ENCODE measurements at places on chromosomes 7 and 10.

DNA sequence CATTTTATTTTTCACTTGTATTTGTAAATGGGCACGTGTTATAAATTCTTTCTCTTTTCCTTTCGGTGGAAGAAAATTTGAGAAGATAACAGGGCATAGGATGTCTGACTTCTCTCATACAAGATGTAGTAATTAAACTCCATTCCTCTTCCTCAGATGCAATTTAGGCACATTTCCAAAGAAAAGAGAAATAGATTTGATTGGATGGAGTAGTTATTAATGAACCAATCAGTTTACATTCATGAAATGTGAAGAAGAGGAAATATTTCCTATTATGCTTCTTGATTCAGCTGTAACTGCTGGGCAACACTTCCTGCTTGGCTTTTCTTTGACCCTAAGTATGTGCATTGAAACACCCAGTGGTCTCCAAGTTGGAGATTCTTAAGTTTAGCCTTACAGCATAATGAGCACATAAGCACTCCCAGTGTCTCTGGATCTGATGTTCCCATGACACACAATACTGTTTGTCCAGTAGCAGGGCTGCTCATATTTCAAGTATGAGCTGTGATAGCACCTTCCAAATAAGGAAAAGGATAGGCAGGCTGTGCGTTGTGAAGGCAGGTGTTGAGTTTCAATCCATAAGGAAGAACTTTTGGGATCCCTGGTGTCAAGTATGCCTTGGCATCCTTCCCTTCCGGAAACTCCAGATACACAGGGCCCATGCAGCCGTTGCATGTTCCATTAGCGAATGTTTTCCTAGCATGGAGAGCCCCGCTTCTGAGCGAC is 33.4 kb upstream of the COBL start:
- peak; percentile 93 for DNase-seq

DNA sequence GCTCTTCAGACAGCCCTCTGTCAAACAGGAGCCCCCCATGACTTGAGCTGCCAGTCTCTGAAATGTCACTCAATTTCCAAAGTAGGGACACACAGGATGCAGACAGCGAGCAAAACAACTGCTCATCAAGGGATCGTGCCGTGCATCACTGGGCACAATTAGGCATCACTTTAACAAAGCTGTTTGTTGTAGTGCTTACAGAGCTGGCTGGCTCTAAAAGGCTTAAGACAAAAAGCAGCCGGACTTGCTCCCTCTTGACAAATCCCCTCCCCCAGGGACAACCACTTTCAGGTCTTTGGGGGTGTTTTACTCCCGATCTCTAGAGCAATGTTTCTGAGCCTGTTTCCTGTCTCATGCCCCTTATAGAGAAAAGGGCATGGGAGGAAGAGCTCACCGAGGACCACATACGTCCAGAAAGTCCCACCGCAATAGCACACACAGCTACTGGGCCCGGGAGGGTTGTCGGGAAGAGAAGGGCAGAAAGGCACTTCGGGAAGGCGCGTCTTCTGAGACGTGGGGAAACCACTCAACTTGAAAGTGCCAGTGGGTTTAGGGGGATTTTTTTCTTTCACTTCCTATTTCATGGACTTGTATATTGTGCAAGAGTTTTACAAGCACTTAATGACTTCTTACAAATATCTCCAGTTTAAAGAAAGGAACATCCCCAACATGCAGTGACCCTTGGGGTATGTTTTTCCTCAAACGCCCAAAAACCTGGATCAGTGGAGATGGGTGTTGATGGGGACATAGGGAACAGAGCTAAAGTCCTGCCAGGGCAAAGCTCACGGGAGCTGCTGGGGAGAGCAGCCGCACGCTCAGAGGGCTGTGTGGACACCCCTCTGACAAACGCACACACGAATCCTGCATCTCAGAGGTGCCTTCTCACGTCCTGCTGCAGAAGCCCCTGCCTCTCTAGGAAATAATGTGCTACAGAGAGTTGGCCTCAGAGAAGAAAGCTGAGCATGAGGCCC is 27.1 kb downstream of the LRRC20 start:
- no peak for DNase-seq

DNA sequence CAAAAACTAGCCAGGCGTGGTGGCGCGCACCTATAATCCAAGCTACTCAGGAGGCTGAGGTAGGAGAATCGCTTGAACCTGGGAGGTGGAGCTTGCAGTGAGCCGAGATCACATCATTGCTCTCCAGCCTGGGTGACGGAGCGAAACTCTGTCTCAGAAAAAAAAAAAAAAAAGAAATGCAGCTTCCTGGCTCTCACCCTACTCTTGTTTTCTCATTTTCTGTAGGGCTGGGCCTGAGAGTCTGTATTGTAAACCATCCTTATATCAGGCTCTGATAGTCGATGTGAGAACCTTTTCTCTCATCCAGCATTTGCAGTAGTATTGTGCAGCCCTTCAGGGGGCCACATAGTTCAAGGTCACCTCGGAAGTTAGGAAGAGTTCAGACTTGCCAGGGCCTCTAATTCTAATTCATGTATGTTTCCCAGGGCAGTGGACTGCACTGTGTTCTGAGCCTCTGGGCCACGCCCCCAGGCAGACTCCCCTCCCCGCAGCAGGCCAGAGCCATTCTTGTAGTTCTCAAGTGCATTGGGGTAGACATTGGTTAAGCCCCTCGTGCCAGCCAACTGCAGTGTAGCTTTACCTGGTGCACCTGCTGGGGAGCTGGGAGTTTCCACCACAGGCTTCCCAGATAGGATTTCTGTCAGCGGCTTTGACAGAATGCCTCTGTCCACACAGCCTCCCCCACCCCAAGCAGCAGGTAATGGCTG is 38.3 kb upstream of the PDCD4 start:
- DNase-seq = no peak

GRCh38 chr7:22418251-22419046 is 61.5 kb upstream of the RAPGEF5 start:
- DNase-seq = no peak

DNA sequence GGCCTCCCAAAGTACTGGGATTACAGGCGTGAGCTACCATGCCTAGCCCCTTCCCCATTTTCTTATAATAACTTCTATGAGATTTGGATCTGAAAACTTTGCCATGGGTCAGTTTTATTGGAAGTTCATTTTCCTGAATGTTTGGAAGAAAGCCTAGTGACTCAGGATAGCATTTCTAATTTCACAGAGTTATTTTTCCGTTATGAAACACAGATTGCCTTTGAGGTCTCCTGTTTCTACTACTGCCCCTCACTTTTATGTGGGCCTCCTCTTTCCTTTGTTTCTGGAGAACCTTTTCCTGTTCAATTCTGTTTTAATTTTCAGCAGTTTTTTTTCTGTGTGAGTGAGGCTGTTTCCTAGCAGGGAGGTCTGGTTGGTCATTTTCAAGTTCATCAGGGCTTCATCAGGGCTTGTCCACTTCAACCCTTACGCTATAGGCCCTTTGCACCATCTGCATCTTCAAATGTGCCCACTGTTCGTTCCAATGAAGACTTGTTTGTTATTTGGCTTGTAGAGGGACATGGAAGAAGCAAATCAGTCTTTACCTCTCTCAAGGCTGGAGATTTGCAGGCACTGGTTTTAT is 58.7 kb downstream of the BMPR1A start:
- DNase-seq = no peak

DNA sequence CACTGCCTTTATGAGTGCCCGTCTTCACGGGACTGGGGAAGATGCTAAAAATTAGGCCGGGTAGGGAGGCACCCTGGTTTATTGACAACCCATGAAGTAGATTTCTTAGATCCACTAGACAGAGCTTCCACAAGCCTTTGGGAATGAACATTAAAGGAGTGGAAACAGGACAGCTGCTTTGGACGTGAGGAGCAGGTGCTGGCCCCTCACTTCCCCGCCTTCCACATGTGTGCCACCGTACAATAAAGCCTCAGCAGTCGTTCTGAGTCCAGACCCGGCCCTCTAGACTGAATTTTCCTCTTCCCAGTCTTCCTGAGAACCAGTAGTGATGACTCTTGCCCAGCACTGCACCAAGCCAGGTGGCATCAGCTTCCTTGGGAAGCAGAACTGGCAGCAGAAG is 282.4 kb downstream of the CELF2 start:
- no peak for DNase-seq

- DNase-seq = no peak
Measured at GRCh38 chr7:129189661-129190310, 1.4 kb downstream of the SMO start.

DNA sequence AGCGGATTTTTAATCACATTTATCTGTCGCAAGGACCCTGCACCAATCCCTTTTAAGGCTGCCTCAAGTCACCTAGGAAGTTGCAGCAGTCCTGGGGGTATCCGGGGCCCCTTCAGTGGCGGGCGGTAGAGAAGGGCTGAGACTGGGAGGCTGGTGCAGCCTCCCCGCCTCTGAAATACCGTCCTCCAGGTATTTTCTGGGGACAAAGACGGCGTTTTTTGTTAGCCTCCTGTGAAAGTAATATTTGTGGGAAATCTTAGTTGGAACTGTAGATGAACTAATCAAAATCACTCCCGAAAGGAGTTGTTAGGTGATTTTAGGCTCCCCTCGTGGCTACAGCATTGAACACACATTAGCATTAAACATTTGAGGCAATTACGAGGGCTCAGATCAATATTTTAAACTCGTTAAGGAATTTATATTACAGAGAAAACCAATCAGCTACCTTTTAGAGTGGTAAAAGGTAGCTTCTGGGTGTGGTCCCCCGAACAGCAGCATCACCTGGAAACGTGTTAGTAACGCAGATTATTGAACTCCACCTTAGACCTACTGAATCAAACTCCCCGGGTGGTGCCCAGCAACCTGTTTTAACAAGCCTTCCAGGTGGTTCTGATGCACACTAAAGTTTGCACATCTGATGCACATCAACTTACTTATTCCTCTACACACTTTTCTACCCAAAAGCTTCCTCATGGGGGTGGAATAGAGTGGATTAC is 530 bp upstream of the ANXA7 start:
- DNase-seq = no peak

GRCh38 chr10:114276671-114277070 is 37.6 kb downstream of the VWA2 start:
- no peak for DNase-seq

DNA sequence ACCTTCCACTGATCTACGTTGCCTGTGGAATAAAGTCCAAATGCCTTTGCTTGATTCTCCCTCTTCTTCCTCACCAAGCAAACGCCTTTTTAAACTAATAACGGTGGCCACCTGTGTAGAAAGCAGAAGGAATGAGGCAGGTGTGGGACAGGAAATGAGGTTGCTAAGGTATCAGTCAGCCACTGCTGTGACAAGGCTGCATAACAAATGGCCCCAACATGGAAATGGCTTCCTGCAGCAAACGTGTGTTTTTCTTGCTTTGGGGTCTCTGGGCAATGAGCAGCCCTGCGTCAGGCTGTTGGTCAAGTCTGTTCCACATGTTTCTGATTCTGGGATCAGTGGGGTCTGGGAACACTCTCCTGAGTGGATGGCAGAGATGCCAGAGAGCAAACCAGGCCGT is 56.0 kb upstream of the EN2 start:
- DNase-seq = no peak

DNA sequence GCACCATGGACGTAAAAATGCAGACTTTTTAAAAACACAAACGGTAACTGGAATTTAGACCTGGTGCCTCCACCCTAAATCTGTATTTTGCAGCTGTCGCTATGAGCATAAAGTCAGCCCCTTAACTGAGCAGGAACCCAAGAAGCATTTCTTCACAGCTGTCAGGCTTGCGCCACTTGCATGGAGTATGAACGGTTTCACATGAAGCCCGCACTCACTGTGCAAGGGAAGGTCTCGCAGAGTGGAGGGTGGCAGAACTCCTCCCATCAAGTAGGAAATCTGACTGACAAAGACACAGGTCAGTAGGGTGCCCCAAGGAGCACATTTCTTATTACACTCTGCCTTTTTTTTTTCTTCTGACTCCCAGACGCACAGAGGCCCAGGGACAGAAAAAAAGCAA is 58.5 kb downstream of the ELMO1 start:
- no peak for DNase-seq

DNA sequence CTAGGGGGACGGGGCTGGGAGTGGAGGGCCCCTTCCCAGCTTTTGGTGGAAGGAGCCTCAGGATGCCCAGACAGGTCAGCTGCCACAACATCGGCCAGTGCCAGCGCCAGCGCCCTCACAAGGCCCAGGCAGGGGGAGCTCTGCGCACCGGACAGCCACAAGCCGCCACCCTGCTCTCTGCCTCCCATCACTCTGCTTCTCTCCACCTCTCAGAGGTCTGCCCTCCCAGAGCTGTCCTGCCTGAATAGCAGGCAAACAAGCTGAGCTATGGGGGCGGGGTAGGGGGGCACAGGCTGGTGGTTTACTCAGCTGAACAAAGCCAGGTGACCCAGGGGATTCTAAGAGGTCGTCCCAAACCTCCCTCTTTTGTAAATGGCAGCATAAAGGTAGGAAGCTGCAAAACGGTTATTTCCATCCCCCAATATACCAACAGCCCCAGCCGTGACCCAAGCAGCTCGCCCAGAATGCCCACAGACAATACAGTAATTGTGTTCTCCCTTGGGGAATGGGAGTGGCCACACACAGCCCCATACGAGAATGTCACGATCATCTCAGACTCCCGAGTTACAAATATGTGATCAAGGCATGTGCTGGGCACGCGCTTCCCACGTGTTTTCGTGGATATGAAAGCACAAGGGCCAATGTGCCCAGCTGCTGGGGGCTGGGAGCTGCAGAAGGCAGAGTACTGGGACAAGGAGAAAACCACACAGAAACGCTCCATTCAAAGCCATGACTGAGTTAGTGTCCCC is 19.7 kb downstream of the FAM53B start:
- DNase-seq = no peak

DNA sequence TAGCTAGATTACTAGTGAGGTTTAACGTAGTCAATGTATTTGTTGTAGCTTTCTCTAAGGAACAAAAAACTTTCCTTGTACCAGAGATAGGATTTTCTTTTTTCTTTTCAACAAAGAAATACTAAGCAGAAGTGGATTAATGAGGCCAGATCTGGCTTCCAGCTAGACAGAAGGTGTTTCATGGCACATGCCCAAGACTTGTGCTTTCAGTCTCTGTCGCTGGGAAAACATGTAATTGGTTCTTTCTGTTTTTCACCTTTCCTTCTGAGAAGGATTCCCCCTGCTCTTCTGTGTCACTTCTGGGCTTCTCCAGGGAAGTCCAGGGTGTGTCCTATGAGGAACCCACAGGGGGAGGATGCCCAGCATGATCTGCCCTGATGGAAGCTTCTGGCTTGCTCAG is 492.2 kb downstream of the CCSER2 start:
- DNase-seq = no peak

DNA sequence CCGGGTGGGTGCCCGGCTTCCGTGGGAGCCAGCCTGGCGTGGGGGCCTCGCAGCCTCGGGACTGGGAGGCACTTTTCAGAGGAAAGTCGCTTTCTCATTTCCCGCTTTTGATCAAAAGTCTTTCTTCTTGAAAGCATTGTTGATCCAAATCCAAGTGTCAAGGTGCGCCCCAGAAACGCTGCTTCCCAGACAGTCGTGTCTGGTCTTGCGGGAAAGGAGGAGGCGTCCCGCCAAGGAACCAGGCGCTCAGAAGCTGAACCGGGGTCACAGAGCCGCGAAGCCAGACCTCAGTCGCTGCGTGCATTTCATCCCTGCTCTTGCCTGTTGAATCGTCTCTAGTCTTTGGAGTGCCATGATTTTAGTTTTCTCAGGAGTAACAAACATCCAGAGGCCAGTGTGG is 1.1 kb upstream of the BNIP3 start:
- DNase-seq = no peak

DNA sequence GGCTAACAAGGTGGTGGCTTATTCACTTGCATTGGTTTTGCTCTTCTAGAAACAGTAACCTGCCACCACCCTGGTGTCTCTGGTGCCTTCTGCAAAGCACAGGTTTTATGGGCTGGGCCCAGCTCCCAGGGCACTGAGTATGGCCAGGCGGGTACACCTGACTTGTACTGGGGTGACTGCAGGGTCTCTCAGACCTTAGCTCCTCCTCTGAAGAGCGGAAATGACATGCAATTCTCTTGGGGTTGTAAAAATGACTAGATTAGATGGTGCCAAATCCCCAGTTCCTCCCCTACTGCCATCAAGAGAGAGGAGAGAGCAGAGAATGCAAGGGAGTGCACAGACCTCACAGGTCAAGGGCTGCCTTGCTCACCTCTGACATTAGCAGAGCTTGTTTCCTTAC is 14.7 kb downstream of the ESYT2 start:
- DNase-seq = no peak
